ENCODE measurements at places on chromosomes 12 and 14. TPM values are rescaled to one million over a fixed set of nuclear protein-coding genes. Genes with fewer than 3 reads are reported as not detected.

DNA sequence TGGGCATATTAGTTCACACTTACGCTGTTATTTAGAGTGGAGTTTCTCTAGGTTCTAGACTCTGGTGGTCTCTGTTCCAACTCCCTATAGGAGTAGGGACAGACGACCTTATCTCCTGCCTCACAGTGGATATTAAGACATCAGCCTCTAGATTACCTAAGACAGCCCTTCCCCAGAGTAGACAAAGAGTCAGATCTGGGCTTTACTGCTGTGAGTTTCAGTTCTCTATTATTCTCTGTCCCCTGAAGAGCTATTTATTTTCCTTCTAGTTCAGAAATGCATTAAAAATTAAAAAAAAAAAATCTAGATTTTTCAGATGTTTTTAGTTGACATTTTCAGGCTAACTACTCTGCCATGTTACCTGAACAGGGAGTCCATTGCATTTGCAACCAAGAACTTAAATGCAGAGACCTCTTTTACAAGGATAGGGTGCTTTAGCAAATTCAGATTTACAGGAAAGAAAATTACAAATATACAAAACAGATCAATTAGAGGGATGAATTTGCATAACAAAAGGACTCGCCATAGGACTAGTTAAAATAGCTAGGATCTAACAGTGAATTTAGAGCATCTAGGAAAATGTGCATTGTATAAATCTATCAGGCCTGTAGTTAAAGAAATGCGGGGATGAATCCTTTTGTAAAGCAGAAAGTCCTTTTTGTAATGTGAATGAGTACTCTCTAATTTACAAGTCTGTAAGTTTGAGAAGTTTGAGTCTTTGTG lies 381.4 kb downstream of the APAF1 start:
- no peak for DNase-seq

DNA sequence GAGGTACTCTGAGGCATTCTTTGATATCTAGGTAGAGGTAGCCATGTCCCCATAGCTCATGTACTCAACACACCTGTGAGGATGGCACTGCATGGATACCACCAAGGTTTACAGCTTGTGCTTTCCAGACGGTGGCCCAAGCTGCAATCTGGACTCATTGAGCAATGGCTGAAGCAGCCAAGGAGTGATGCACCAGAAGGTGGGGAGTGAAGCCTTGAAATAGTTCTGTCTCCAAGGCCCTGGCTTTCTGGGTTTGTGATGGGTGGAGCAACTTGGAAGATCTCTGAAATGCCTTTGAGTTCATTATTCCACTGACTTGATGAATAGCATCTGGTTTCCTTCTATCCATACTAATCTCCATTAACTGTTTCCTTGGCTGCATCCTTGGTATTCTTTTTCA lies 290.0 kb upstream of the NOVA1 start:
- DNase-seq = no peak

DNA sequence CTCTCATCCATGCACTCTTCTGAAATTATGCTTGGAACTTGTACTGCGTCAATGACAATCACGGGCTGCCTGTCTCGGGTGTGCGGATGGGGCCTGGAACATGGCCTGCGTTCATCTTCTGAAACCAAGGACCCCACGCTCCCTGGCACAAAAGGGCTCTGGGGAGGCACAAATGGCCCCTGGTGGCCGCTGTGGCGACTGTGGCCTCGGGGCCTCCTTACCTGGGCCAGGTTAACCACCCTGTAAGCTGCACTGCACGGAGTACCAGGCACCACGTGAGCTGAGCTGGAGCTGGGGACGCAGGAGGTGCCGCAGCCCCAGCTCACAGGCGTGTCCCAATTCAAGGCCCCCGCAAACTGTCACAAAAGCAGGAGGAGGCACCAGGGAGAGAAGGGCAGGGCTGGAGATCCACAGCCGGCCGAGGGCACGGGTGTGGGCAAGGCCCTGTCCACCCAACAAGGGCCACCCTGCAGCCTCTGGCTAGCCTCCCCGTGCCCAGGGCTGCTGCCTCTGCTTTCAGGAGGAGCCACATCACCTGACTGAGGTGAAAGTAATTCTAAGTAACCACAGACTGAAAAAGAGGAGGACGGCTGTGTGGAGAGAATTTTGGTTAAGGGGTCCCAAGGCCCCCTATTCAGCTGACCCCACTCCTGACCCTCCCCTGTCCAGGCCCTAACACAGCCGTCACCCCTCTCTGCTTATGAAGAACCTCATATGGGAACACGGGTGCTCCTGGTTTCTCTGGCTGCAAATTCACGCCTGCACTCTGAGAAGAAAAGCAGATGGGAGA lies 61.1 kb upstream of the GALNT9 start:
- no peak for DNase-seq

DNA sequence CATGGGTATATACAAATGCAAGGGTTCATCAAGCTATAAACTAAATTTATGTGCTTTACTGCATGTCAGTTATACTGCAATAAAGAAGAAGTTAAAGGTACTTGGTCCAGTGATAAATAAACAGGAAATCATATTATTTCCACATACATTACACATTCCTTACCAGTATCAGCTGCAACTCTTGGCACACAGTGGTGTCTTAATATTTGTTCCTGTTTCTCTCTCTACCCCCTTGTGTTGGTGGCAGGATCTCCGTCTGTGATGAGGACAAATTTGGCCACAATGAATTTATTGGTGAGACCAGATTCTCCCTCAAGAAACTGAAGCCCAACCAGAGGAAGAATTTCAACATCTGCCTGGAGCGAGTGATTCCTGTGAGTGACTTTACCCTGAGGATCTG lies 19.2 kb upstream of the OAS1 start:
- DNase-seq = no peak

DNA sequence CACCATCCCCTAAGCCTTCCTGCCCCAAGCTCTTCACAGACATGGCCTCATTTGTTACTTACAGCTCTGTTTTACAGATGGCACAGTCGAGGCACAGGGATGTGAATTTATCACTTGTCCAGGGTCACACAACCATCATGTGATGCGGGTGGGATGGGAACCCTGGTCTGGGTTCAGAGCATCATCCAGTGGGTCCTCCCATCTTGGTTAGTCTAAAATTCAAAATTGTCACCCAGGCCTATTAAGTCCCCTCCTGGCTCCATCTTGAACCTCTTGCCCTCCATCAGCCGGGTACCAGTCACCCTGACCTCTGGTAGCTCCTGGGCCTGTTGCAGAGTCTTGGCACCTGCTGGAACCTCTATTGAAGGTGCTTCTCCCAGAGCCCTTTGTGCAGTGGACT lies 52.9 kb downstream of the ACACB start:
- no peak for DNase-seq

- no peak for DNase-seq
Observed at GRCh38 chr14:71324767-71325272, 417.6 kb downstream of the PCNX1 start.

- no peak for DNase-seq
Observed at GRCh38 chr12:110320550-110320949, 39.5 kb downstream of the ATP2A2 start.

- DNase-seq = no peak
Observed at GRCh38 chr12:50297996-50298395, 14.7 kb upstream of the LIMA1 start.

GRCh38 chr12:20646239-20646827 lies 48.8 kb upstream of the SLCO1C1 start:
- no peak for DNase-seq

DNA sequence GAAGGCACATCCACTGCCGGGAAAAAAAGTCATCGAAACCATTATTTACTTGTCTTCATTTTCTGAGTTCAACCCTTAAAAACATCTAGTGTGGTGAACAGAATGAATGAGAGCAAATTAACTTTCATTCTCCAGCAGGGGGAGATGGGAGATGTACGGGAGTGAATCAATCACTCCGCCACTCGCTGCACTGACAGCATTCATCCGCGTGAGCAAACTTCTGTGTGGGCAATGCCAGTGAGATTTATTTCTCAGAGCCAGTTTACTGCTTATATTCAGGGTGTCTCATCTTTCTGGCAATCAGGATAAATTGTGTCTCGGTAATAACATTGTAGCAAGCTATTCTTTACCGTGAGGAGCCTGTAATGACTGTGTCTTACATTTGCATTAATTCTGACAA lies 463.6 kb upstream of the MIS18BP1 start:
- no peak for DNase-seq

- no peak for DNase-seq
Observed at GRCh38 chr12:45725631-45726602, 3.6 kb upstream of the ARID2 start.

DNA sequence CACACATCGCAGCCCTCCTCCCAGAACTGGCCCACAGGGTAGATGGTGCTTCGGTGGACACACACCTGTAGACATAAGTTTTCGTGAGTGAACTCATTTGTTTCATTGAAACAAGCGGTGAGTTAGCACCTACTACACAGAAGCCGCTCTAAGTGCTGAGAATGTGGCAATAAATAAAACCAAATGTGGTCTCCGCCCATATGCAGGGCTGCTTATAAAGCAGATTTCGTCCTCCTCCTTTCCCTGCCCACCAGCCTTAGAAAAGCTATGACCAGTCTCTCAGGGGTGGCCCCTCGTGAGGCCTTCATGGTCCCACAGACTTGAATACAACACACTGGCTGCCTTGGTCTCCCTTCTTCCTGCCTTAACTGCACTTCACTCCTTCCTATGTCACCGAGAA lies 31.1 kb upstream of the ANO2 start:
- no peak for DNase-seq

DNA sequence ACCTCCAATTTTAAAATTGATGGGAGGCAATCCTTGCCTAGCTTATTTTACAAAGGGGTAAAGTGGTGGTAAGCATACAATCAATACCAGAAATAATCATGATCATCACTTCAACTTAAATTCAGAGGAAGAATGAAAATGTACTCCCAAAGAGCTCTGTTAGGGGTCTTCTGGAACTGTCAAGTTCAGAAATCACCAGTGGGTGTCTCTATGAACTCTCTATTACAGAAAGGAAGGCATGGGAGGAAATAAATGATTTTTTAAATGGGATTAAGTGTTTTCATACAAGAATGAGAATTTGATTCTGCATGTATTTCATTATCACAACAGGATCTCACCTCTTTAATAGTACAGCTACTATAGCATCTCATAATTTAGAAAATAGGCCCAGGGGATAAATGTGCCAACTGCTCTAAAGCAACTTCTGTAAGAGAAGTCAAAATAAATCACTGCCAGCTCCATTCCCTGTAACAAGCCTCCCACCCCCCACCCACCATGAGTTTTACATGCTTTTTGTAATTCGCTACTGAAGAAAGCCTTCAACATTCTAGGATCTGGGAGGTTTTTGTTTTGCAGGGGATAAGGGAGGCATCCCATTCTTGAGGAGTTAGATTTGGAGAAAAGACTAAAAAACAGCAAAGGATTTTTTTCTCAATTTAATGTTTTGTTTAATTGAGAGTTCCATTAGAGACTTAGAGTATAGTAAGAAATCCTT lies 9.7 kb downstream of the DCP1B start:
- no peak for DNase-seq

- no peak for DNase-seq
Observed at GRCh38 chr12:8887285-8887715, 27.0 kb upstream of the PHC1 start.

DNA sequence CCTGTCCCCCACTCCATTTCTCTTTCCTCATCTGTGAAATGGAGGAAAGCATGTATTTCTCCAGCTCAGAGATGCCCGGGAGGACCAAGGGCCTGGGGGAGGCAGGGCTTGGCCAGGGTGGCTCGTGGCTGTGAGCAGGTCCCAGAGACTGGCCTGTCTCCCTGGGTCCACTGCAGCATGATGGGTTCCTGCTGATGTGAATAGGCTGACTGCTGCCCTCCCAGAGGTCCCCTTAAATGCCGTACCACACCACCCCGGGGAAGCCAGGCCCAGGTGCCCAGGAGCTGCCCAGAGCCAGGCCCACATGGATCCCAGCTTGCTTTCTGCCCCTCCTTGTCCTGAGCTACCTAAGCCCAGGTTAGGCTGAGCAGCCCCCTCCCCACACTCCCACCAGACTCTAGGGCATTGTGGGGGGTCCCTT lies 158.2 kb upstream of the C14orf180 start:
- DNase-seq = no peak

DNA sequence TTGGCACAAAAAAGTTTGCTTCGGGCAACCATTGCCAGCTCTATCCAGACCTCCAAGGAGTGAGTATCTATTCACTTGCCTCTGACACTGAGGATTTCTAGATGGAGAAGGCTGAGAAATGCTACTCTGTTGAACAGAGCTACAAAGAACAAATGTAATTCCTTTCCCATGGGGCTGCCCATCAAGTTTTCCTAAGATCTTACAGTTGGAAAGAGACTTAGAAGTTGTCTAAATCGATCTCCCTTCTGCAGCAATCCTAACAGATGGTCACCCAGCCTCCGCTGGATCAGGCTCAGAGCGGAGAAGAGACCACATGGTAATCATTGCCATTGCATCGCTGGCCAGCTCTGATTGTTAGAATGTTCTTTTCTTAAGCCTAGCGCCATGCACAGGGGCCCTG lies 110.1 kb upstream of the BCL2L14 start:
- no peak for DNase-seq

GRCh38 chr12:58803908-58804307 lies 116.4 kb downstream of the LRIG3 start:
- DNase-seq = peak; percentile 27

DNA sequence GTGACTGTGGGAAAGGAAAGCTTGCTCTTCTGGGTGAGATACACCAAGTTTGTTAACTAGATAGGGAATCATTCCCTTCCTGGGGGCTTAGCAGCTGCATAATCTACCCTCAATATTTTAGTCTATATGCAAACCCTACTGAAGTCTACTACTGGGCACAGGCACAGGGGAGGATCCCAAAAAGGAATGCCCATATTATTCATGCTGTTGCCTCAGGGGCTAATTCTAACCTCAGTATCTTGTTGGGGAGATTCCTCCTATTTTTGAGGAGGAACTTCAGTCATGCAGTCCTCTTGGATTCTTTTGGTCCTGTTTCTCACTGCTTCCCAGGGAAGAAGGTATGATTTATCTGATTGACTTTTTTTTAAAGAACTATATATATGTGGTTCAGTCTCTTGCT lies 58.9 kb upstream of the ANKS1B start:
- DNase-seq = no peak

GRCh38 chr12:123145211-123145610 lies 5.7 kb downstream of the PITPNM2 start:
- no peak for DNase-seq

DNA sequence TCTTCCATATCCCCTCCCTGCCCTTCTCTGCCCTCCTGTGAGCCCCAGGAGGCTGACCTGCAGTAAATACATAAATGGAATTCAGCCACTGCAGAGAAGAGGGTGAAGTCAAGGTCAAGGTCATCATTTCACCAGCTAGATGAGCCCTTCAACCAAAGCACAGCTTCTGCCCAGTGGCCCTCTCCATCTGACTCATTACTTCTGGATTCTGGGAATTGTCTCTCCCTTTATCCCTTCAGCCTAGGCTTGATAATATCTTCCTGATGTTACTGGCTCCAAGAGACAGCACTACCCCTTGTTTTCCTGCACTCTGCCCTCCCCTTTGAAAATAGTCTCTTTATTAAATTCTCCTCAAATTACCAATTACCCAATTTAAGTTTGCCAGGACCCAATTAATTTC lies 64.5 kb downstream of the TTC9 start:
- DNase-seq = no peak

The TMEM132C gene
- 0.26 TPM for total RNA-seq

The AMDHD1 gene
- 1.1 TPM for total RNA-seq

The DRAM1 gene
- 25.4 TPM for total RNA-seq

The PCED1B gene
- total RNA-seq = 16.5 TPM

The ADAMTS20 gene
- 1.2 TPM for total RNA-seq

The RASAL1 gene
- not detected for total RNA-seq

The NRL gene
- total RNA-seq = not detected

The NR2C1 gene
- total RNA-seq = 76.5 TPM

The KRT83 gene
- not detected for total RNA-seq

The LRTM2 gene
- not detected for total RNA-seq

The PRH1 gene
- 36.5 TPM for total RNA-seq
